RPMI7951 (cell line): ENCODE measurements at places on chromosomes 13 and 19.

DNA sequence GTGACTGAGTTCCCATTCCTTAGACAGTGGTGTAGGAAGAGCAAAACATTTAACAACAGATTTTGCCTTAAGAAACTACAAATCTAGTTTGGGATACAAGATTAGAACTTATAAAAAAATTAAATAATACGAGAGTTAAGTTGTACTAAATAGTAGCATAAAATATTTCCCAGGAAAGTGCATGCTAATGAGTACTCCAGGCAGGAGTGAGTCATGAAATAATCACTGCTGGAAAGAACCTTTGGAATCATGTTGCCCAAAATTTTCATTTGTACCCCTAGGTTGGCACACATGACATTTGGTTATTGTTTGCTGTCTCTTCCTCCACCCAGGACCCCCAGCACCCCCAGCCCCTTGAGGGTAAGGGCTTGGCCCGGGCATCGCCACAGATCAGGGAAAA is 26.3 kb upstream of the KL start:
- DNase-seq = no peak

DNA sequence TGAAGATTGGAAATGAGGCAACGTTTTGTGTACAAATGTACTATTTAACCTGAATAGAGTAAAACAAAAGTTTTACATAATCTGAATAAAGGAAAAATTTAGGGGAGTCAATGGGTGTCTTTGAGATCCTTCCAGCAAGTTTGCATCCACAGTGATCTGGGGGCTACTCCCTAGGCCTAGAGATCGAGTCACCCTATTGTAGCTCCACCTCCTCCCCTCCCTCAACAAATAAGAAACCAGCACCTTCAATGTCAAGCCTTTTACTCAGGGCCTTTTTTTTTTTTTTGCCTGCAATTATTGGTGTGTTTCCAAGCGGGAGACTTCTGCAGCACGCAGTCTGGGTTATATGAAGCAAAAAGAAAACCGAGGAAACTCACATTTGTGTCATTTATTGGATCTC is 16.3 kb upstream of the RAP2A start:
- no peak for DNase-seq

GRCh38 chr19:55484593-55485438 is at the start of gene NAT14:
NAT14 (plus strand) TSS chr19:55485188; CDS start chr19:55485709, 521 bp downstream.
- peak; percentile 68 for DNase-seq

DNA sequence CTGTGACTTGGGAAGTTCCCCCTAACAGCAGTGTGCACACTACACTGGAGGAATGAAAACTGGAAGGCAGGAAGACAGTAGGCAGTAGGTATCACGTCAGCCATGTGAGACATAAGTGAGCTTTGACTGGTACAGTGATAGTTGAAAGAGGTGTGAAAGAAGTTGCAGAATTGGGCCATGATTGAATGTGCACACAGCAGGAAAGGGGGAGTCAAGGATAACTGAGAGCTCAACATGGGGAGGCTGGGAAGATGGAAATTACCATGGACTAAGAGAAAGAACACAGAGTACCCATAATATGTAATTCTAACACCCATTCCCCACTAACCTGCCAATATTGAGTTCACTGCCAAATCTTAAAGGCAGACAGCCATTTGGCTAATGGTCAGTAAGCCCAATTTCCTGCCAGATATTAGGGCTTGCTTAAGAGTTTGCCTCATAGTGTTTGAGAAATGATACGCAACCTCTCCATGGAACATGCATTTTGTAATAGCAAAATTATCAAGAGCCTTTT is 321.7 kb downstream of the DCT start:
- DNase-seq = no peak

DNA sequence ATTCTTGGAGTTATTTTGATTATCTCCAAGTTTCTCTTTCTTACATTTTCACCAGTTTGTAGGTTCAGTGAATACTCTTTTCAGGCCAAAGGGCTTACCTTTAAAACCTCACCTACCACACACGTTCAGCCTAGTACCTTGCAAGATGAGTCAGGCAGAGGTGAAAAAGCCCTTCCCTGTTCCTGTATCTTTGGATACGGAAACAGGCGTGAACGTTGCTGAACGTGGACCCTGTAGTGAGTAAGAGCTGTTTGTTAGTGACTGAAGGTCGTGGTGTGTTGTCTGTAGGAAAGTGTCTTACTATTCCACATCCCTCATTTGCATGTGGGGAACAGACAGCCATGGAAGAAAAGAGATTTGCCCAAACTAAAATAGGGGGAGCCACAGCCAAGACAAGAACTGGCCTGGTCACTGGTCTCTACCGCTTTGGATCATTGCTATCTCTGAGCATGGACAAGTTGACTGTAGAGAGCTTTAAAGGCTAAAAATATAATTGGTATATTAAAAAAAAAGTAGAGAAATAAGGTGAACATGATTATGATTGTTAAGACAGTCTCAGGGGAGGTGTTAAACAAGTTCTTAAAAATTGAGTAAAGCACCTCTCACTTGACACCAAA is 3.5 kb downstream of the CEBPG start:
- DNase-seq = no peak

DNA sequence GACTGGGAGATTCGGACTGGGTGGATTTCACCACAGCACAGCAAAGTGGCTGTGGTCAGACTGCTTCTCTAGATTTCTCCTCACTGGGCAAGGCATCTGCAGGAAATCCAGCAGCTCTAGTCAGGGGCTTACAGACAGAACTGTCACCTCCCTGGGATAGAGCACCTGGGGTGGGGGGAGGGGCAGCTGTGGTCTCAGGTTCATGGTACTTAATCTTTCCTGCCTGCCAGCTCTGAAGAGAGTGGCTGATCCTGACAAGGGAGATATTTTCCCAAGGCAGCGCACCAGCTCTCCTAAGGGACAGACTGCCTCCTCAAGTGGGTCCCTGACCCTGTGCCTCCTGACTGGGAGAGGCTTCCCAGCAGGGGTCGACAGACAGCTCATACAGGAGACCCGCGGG is 212.8 kb upstream of the KLF12 start:
- DNase-seq = no peak

DNA sequence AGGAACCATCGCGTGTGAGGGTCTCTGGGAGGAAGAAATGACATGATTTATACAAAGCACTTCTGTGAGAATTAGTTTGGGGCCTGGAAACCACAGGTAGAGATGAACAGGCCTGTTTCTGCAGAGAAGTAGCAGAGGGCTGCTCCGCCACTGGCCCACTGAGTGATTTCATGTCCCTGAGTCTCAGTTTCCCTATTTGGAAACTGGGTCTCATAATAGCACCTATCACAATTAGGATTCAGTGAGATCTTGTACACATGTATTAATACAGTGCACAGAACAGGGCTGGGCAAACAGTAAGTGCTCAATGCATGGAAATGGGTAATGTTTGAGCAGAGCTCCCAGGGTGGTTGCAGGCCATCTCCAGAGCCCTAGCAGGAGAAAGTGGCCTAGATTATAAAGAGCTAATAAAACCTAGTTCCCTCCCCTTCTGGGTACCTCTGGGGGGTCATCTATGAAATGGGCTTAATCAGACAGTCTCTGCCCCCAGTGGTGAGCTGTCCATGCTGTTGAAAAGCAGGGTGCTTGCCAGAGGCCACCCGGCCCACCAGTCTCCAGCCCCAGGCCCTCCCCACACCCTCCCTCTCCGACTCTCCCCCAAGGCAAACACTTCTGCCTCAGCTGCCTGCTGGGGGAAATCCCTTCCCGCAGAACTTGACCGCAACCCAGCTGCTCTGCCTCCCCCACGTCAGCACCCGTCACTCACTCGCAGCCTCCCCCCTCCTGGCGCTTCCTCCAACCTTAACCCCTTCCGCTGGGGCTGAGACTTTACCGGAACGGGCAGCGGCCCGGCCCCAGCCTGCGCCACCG is 4.5 kb downstream of the BCL3 start:
- peak; percentile 99 for DNase-seq
